Frontal cortex (tissue), 4 donors: ENCODE measurements at places on chromosomes 2 and 18. TPM values are rescaled to one million over a fixed set of nuclear protein-coding genes. Genes with fewer than 3 reads are reported as not detected.
A peak's percentile ranks its signal among the peaks of the same experiment; 100 is the strongest.

- peak; percentile 37 for DNase-seq
Observed at GRCh38 chr2:38665854-38666555, at the start of gene GALM. GALM (plus strand) TSS chr2:38666114; CDS start chr2:38666162, 48 bp downstream.

DNA sequence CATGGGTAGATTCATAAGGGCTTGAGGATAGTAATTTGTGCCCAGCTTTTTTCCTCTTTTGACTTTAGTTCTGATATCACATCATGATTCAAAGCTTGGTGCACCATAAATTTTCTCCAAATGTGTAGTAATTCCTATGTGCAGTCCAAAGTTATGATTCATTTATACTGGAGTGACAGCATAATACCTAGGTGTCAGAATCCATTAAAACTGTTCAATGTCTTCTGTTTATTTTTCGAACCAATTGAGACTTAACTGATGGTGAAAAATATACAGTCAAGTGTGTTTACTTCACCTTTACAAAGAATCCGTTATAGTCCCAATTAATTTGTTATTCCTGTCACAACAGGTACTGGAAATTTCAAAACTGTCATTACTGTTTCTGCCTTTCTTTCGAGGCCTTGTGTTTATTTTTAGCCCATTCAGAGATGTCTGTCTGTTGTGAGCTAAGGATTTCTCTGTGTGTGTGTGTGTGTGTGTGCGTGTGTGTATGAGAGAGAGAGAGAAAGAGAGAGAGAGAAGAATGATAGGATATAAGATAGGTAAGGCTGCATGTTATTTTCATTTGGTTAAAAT is 389.7 kb upstream of the ATP5MC3 start:
- DNase-seq, result no peak

DNA sequence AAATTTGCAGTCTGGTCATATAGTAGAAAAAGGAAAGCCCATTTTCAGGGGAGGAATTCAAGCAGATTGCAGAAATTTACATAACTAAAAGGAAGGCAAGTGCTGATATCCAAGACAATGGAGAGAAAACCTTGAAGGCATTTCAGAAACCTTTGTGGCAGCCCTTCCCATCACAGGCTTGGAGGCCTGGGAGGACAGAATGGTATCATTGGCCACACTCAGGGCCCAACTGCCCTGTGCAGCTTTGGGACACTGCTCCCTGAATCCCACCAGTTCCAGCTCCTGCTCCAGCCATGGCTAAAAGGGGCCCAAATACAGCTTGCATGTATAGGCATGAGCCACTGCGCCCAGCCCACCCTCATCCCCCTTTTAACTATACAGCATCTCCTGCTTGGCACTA is 81.1 kb upstream of the NYAP2 start:
- no peak for DNase-seq

GRCh38 chr18:36610258-36610657 is 218.5 kb downstream of the TPGS2 start:
- no peak for DNase-seq

- DNase-seq, result no peak
Observed at GRCh38 chr2:234251326-234252271, 201.1 kb downstream of the SPP2 start.

DNA sequence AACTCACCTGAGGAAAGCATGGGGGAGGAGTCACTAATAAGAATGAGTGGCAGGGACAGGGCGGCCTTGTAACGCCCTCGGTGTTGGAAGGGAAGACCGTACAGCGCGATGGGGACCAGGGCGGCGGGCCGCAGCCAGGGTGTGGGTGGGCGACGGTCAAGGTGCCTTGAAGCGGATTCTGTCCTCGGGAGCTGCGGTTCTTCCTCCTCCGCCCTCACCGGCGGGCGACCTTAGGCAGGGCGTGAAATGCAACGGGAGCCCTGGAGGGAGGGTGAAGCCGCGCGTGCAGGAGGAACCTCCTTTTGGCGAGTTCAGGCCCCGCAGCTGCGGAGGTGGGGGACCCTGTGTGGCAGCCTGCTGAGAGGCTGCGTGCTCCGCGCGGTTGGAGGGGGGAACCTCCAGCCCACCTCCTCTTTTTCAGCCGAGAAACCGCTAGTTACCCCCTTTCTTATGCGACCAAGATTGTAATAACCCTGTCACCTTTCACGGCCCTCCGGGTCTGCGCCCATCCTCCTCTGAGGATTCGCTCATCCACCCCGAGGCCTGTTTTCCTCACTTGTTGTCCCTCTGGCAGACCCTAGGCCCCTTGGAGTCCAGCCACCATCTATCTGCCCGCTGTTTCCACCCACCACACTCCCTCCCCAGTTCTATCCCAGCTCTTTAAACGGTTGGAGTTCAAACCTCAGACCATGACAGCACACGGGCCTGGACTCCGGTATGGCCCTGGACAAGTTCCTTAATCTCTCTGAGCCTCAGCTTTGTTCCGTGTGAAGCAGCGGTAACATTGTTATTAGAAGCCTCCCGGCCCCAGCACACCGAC is 823 bp upstream of the RNU2-63P start:
- no peak for DNase-seq

GRCh38 chr2:227370791-227371312 is 8.3 kb downstream of the TM4SF20 start:
- DNase-seq, result no peak

GRCh38 chr18:26460449-26461091 is 87.8 kb downstream of the KCTD1 start:
- DNase-seq, result no peak

DNA sequence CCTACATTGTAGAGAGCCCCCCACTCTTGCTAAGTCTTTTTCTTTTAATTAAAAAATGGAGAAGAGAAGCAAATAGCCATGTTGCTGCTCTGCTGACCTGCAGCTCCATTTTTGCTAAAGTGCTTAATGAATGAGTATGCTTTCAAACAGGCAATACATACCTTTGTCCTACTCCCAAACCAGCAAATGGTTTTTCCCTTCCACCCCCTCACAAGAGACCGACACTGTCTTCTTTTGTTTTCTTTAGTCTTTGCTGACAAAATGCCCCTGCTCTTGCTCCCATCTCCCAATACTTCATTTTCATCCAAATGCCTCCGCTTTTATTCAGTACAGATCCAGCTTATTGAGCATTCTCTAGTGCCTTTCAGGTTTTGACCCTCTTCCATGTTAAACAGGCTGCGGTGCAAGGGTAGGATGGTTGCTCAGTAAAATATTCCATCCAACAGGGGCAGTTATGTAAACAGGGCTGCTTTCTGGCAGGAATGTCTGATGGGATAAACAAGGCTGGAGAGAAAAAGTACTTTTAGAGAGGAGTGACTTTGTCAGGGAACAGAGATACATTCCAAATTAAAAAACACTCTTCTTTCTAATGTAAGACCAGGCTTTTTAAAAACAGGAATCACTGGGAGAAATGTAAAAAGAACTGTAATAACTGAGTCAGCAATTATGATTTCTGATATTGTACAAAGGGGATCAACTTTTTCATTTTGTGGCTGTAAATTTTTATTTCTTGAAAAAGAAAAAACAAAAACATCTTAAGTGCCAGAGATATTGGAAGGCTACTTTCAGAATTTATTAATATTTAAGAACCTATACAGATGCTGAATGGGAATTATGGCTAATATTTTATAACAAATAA is 136.8 kb downstream of the MEP1B start:
- DNase-seq, result no peak

DNA sequence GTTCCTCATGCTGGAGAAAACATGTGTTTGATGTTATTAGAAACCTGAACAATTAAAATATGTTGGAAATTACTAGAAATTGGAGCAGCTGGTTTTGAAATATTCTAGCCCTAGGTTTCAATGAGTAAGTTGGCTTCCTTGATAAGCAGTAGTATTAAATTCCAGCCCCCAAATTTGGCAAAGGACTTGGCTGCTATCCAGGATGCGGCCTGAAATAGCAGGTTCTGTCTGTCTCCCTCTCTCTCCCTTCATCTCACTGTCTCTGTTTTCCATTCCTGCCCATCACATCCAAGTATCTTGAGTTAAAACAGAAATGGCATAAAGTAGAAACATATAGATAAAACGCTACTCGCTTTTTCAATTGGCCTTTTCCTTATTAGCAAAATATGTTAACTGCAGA is 20.9 kb upstream of the GPR45 start:
- DNase-seq, result no peak

- no peak for DNase-seq
Observed at GRCh38 chr2:153394686-153395085, 83.9 kb downstream of the RPRM start.

DNA sequence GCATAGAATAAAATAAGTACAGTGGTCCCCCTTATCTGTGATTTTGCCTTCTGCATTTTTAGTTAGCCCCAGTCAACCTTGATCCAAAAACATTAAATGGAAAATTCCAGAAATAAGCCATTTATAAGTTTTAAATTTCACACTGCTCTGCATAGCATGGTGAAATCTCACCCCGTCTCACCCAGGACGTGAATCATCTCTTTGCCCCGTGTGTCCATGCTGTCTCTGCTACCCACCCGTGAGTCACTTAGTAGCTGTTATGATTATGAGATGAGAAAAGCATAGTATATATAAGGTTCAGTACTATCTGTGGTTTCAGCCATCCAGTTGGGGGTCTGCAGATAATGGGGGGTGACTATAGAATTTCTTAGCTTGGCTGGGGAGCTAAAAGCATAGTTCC is 67.3 kb downstream of the RHBDD1 start:
- no peak for DNase-seq

DNA sequence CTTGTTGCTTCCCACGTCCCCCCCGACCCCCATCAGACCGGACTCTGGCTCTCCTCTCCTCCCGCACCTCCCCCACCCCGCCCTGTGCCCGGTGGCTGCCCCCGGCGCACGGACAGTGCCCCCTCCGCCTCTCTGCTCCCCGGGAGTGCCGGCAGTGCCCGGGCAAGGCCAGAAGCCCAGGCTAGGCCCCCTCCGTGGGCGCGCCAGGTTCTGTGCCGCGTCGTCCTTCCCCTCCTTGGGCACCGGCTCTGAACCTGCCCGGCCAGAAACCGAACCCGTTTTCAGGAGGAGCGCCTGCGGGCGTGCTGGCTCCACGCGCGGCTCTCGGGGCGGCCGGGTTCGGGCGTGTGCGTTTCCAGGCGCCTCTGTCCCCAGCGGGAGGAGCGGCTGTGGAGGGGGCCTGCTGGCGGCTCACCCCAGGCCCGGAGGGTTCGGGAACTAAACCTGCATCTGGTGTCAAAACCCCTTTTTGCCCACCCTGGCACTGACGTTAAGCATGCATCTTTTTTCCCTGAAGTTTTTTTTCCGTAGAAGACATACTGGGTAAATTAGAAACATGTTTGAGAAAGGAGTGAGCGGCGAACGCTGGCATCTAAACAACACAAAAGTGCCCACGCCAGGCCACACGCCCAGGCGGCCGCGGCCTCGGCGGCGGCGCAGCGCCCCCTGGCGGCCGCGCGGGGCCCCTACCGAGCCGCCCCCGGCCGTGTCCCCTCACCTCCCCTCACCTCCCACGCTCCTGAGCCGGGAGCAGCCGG is 123.9 kb upstream of the SLC1A4 start:
- DNase-seq, result peak; percentile 88

DNA sequence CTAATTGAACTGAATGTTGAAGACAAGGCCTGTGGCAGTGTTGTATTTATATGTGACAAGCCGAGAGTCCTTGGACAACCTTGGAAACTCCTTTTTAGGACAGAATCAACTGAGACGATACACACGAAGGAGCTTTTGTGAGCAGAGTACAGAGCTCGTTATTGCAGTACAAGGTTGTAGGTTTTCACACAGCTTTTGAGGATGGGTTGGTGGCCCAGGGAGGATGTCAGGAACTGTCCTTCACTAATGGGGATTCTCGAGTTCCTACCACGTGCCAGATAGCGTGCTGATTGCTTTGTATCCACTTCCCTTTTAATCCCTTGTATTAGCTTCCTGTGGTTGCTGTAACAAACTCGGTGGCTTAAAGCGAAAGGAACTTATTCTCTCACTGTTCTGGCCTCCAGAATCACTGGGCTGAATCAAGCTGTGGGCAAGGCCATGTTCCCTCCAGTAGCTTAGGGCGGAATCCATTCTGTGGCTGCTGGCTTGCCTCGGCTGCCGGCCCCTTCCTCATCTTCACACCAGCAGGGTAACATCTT is 20.2 kb downstream of the INPP4A start:
- DNase-seq, result no peak

GRCh38 chr2:8680822-8681760 is 765 bp upstream of the ID2 start:
- no peak for DNase-seq

DNA sequence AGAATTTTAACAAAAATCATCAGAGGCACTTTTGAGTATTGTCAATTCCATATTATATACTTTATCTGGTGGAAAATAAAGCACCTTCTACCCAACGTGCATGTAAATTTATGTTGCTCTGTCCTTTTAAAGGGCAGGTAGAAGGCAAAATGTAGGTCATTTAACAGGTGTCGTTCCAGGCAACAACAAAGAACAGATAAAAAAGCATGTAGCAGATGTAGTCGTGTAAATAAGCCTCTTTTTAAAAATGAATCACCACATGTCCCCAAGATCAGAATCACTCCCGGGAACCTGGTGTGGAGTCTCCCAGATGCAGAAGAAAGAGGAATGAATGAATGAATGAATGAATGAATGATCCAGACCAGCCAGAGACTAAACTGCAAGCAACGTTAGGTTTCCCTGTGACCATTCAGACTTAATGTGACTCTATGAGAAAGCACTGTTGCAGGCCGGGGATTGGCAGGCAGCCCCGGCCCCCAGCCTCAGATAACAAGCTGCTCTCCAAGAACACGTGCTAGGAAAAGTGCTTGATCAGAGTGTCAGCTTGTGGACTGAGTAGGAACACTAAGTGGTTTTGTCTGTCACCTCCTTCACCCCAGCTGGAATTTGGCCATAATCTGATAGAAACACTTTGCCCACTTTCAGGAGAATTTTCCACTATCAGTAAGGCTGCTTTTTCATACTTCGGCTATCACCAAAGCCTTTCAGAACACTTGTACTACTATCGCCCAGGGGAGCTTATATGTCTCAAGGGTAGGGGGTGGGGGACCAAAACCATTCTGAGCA is 100.6 kb downstream of the CDK15 start:
- no peak for DNase-seq

- no peak for DNase-seq
Observed at GRCh38 chr2:147663962-147664361, 180.9 kb upstream of the ACVR2A start.

DNA sequence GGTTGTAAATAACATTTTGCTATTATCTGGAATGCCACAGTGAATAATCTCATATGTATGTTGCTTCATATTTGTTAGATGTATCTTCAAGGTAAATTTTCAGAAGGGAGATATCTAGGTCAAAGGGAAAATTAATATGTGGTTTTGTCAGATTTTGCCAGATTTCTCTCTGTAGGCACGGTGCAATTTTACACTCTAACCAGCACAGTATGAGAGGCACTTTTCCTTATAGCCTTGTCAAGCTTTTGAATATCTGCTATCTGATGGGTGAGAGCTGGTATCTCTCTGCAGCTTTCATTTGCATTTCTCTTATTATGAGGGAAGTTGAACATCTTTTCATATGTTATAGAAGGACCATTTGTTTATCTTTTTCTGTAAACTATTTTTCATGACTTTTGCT is 175.7 kb upstream of the PGAP1 start:
- DNase-seq, result no peak

The TNS1 gene
- total RNA-seq, result 3.7 TPM

The SP110 gene
- total RNA-seq, result 0.82 TPM

The AGFG1 gene
- total RNA-seq, result 73.0 TPM

The MAPK4 gene
- 23.6 TPM for total RNA-seq

The COBLL1 gene
- total RNA-seq, result 3.3 TPM

The ARL5A gene
- total RNA-seq, result 64.8 TPM

The IL36G gene
- total RNA-seq, result under 0.01 TPM

The IL37 gene
- total RNA-seq, result not detected

The LANCL1 gene
- 68.1 TPM for total RNA-seq

The PLEKHH2 gene
- total RNA-seq, result 7.3 TPM

The APOB gene
- 0.41 TPM for total RNA-seq
